ENCODE measurements at places on chromosomes 3 and 15.

- DNase-seq: peak; percentile 68
Measured at GRCh38 chr3:161371441-161372320, at the start of gene SPTSSB. SPTSSB (minus strand) TSS chr3:161371517; CDS start chr3:161346323, 25,194 bp downstream.

DNA sequence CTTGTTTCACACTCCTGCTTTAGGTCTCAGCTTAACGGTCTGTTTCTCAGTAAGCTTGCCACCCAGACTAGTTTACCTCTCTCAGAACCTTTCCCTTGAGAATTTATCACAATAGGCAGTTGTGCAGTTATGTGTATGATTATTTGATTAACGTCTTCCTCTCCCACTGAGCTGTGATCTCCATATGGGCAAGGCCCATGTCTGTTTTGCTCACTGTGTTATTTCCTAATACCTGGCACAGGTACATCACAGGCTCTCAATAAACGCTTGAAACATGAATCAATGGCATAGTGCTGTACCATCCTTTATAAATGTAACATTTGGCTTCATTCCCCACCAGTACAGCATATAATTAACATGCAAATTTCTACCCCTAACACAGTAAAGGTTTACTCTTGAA lies 29.1 kb upstream of the RARRES1 start:
- no peak for DNase-seq

DNA sequence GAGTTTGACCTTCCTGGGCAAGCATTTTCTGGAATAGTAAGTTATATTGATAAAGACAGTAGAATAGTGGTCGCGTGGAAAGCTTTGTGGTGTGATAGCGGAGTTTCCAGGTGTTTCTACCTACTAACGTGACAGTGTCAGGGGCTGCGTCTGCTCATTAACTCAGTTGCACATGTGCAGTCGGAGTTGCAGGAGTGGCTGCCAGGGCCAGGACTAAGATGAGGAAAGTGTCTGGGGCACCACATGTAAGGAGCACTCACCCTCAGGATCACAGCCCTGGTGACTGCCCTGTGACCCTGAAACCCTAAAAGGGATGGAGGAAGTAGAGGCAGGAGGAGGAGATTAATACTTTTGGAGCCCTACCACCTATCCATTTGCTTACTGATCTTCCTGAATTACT lies 295.0 kb downstream of the LRTM1 start:
- no peak for DNase-seq

DNA sequence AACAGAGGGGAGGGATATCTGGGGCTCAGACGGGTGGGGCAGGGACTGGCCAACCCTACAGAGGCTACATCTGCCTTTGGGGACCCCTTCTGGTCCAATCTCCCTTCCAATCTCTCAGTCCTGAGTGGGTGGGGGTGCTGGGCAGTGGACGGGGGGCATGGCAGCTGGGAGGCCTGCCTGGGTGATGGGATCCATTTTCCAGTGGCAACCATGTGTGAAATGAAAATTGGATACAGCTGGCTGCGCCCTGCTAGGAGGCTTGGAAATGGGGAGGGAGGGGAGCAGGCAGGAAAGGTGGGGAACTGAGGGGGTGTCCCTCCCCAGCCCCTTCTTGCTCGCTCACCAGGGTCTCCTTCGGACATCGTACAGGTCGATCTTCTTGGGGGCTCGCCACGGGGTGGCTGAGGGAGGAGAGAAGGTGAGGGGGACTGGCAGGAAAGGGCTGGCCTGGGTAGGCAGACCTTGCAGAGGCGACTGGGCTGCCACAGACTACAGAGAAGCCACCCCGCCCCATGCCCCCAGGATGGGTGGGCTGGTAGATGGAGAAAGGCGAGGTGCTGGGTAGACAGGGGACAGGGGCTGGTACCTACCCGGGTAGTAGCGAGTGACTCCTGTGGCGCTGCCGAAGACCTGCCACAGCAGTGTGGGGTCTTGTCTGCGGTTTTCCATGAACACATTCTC lies 21.2 kb upstream of the TMEM115 start:
- no peak for DNase-seq

DNA sequence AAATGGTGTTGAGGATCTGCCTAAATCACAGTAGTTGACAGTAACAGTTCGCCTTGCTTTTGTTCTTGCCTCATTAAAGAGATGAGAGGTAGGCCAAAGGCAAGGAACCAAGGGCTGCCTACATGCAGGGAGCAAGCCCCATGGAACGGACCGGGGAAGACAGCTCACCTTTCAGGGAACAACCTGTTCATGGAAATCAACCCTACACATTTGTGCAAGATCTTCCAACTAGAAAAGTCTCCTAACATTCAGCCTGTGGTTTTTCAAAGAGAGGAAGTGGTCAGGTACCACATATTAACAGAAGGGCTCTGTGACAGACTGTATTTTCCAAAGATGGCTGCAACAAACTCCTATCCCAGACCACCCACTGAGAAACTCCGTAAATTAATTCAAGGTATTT lies 1031.8 kb upstream of the NR2F2 start:
- no peak for DNase-seq

DNA sequence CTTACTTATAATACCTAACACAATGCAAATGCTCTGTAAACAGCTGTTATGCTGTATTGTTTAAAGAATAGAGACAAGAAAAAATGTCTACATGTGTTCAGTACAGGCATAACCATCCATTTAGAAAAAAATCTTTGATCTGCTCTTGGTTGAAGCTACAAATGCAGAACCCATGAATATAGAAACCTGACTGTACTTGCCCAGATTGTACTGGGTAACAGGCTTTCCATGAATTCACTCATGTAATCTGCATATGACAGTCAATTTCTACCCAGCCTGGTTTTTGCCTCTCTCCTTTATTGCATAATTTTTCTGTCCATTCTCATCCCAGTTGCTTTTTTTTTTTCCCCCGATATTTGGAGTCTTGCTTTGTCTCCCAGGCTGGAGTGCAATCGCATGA lies 62.6 kb upstream of the ETV5 start:
- DNase-seq: no peak

DNA sequence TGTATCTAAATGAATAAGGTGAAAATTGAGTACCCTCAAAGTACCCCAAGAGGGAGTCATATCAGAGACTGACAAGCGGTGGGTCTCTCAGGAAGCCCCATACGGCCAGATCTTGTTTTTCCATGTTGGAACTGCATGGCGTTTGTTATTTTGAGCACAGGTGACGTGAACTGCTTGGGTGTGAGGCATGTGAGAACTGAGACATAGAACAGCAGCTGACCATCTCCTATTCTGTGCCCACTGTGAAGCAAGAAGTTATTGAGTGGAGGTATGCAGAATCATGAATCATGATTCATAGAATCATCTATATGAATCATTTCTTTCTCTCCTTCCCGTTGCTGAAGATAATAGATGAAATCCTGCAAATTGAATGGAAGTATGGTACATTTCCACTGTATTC lies 4.6 kb downstream of the VPS8 start:
- no peak for DNase-seq

- DNase-seq: no peak
Measured at GRCh38 chr15:71083349-71083748, 31.9 kb upstream of the THSD4 start.

DNA sequence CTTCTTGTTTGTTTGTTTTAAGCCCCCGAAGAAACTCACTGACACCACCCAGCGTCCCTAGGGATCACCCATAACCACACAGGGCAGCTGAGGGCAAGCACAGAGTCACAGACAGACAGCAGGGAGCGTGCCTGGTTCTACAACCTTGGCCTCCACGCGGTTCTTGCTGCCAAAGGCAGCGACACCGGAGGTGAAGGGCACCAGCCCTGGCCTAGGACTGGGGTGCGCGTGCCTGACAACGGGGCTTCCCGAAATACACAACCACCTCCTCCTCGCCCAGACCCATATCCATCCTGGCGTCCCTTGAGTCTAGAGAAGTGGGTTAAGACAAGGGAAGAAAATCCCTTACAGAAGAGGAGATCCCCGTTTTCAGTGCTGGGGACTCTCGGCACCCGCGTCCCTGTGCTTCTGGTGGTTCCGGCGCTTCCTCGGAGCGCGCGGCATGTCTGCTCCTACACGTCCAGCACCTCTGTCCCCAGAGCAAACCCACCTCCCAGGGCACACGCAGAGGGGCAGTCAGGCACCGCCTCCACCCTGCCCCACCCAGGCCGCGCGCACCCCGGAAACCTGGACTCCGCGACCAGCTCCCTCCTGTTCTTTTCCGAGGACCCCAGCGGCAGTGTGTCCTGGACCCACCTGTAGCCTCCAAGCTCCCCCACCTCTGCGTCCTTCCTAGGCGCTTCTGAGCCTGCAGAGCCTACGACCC lies 911 bp downstream of the RFTN1 start:
- DNase-seq: no peak

GRCh38 chr3:65886391-65886790 lies 152.3 kb downstream of the MAGI1 start:
- DNase-seq: no peak
